ENCODE measurements at places on chromosomes 2 and 18.

DNA sequence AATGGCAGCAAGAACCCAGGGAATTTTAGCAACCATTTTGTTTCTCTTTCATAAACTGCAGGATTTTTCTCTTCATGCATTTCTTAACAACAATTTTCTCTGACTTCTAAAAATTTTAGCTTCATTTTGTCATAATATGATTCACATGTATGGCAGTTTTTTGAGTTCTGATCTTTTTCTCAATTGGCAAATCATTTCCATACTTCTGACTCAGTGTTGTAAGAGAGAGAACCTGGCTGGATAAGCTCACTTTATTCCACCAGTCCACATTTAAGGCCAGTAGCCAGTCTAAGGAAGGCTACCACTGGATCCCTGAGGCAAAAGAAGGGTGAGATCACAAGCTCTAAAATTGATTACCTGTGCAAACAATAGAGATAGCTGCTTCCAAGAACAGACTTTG, 42.8 kb upstream of the COL3A1 start:
- DNase-seq: no peak

DNA sequence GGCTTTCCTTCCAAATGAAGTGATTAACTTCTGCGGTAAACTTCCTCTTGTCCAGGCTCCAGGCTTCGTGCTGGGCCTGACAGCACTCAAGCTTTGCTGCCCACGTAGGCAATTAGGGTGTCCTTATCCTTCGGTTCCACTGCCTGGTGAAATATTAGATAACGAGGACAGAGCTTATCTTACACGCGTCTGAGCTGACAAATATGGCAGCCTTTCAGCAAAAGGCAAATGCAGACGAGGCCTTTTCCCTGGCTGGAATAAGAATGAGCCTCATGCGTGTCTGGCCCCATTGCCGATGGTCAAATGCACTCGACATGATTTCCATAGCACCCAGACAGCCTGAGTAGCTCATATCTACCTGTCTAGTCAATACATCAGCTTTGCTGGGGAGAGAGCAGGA, 141.5 kb downstream of the FAM210A start:
- no peak for DNase-seq

GRCh38 chr2:100208141-100208770, 65.9 kb upstream of the AFF3 start:
- no peak for DNase-seq

DNA sequence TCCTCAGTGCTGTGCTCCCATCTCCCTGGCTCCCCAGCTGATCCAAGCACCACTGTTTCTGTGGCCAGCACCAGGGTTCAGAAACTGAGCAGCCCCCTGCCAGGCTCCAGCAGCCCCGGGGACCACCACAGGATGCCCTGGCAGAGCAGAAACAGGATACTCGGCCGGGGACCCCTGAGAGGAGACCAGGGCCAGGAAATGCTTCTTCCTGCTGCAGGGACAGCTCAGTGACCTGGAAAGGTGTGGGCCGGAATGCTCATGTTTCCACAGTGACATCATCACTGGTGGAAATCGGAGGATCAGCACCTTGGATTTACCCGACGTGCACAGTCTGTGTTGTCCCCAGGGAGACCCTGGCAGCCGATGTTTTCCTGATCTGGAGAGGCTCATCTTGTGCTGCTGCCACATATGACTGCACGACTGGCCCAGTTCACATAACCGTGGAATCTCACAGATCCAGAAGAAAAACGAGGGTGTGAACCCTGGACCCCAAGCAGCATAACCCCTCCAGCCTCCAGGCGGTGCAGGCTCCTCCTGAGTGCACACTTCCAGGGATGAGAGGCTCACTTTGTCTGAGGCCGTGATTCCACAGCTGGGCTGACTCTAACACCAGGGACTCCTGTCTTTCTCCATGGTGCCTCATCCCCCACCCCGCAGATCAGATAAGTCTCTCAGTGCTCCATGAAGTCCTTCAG, 58.0 kb downstream of the DDX1 start:
- DNase-seq: no peak

GRCh38 chr2:89845532-89845931, 1154.1 kb downstream of the RPIA start:
- DNase-seq: no peak

DNA sequence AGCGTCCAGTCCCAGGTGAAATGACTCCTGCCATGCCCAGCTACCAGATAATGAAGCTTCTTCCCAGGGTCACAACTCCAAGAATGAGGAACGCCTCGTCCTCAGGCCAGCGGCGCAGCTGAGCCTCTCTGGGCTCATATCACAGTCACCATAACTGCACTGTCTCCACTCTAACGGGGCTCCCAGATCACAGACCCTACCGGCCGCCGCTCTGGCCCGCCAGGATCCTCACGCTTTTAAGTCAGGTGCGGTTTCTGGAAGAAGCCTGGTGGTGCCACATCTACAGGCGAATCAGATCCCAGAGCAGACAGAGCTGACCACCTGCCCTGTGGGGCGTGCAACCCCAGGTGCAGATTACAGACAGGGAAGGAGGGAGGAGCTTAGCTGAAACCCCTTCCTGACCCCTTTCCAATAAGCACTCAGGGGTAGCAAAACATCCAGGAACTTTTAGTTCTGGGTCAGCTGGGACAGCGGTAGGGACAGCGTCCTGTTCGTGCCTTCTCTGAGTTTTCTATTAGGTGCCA, 3.7 kb upstream of the ACKR3 start:
- DNase-seq: no peak

- DNase-seq: no peak
Measured at GRCh38 chr2:23029111-23029510, 355.9 kb upstream of the KLHL29 start.

DNA sequence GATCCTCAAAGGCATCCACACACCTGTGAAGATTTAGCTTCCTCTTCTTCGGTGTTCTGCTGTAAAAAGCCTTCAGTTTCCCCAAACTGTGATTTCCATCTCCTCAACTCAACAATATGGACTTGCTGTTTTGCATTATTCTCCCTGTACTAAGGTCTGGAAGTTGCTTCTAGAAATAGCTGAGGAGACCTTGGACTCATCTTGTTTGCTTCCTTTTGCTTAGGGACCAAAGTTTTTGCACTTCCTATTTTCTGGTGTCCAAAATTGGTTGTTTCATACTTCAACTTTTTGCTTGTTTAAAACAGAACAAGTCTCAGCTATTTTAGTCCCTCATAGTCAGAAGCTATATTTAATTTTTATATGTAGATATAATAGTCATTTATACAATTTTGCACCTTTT, 201.9 kb upstream of the COPS8 start:
- DNase-seq: no peak

GRCh38 chr18:48897531-48897930, 53.2 kb downstream of the SMAD7 start:
- DNase-seq: no peak

- DNase-seq: no peak
Measured at GRCh38 chr2:120044336-120044735, 31.5 kb downstream of the EPB41L5 start.

GRCh38 chr2:49189512-49190225, 35.4 kb upstream of the FSHR start:
- DNase-seq: no peak

GRCh38 chr2:110834134-110834827, 101.9 kb downstream of the ACOXL start:
- no peak for DNase-seq

GRCh38 chr18:26317398-26317797, 91.2 kb downstream of the TAF4B start:
- DNase-seq: no peak

DNA sequence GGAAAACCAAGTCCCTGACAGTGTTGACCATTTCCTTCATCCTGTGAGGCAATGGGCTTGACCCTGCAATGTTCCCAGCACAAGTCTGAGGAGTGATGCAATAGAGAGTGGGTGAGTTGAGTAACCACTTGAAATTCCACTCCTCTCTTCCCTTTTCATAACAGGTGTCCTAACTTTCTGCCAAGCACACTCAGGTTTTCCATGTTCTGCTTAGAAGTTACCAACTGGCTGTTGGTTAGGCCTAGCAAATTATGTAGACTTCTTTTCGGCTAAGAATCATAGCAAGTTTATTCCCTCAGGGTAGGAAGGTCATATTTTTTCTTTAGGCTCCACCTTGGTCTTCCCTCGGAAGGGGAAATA, 11.5 kb downstream of the GNLY start:
- no peak for DNase-seq

DNA sequence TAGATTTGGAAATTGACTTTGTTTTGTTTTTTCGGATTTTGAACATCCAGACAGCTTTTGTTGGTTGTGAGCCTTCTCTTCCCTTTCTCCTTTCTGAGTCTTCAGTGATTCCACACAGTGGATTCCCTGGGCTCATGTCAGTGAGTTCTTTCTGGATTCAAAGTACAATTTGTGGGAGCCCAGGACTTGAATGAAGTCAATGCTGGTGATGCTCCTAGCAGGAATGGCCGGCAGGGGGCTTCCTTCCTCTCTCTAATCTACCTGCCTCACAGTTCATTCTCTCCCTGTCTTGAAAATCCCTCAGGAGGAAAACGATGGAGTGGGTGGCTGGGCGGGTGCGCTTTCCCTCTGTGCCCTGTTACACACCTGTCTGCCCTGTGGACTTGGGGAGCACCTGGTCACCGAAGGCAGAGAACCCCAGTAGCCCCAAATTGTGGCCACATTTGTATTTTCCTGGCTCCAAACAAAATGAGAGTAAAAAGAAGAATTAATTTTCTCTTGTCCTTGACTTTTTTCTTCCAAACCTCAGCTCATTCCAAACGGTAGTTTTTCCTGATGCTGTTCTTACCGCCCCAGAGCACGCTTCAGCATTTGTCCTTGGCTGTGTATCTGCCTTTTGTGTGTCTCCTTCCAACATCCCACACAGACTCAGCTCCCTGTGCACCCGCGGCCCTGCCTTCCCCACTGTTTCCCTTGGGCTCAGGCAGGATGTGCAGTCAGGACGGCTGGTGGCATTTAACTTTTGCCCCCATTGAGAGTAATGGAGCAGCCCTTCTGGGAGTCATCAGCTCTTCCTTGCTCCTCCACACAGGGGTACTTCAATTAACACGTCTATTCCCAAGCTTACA, 86.6 kb downstream of the MARCO start:
- no peak for DNase-seq

- no peak for DNase-seq
Measured at GRCh38 chr2:28334527-28334894, 58.1 kb upstream of the FOSL2 start.

GRCh38 chr2:69995511-69995910, 34.1 kb upstream of the ASPRV1 start:
- DNase-seq: no peak

DNA sequence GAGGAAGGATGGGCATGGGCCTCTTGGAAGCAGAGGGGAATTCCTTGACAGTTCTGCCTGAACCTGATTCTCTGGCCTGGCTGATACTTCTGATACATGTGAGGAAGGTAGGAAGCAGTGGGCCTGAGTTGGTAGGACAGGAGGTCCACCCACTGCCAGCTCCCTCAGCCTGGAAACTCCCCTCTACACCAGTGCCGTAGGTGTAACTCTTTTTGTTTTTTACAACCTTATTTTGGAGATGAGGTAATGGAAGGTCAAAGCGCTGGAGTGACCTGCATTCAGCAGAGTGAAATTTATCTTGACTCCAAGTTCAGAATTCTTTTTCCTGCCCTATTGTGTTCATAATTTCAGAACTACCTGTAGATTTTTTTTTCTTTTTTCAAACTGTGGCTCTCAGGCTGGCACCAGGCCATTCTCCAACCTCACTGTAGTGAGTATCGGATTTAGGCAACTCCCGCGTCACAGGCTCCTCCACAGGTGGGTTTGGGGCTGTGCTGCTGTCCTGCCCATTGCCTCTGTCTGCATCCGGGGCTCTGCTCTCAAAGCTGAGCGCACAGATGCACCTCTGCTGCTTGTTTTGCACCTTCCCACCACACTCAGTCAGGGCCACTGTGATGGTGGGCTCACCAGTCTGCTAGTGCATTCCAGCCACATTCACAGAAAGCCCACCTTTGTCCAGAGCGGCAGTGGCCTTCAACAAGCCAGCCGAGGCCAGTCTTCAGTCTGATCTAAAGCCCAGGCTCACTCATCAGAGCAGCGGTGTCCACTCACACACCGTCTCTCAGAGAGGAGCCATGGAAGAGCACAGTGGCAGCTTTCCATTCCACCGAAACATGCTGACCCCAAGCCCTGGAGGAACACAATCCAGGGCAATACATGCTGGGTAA, 87.2 kb downstream of the UXS1 start:
- DNase-seq: no peak

GRCh38 chr18:79616651-79617510, 62.7 kb upstream of the CTDP1 start:
- DNase-seq: no peak

GRCh38 chr2:215773728-215774127, 239.6 kb downstream of the MREG start:
- no peak for DNase-seq

- DNase-seq: no peak
Measured at GRCh38 chr2:138395565-138396306, 105.8 kb upstream of the SPOPL start.

GRCh38 chr2:112136096-112136495, 2.1 kb upstream of the FBLN7 start:
- no peak for DNase-seq

GRCh38 chr2:205760157-205760556, 77.9 kb downstream of the NRP2 start:
- DNase-seq: no peak

DNA sequence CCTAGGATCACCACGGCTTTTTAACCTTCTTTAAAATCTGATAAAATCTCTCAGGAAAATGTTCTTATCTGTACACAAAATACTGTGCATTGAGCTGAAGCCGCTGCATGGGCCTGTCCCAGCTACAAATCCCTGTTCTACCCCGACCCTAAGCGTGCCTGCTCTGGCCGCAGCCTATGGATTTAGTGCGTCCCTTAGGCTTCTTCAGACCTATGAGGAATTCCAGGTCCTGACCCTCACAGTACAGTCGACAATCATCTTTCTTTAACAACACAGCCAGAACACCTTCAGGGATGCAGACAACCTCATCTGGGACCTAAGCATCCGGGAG, 477 bp upstream of the WDCP start:
- DNase-seq: no peak

GRCh38 chr2:241869087-241869961, at the start of gene RTP5:
TSS of gene RTP5 (plus strand) at chr2:241869729. CDS start at chr2:241869757, 28 bp downstream.
- no peak for DNase-seq

- DNase-seq: no peak
Measured at GRCh38 chr2:235937087-235937486, 231.1 kb downstream of the GBX2 start.

- no peak for DNase-seq
Measured at GRCh38 chr2:3033315-3033714, 344.3 kb downstream of the EIPR1 start.

GRCh38 chr2:240229603-240230235, 89.3 kb upstream of the OTOS start:
- no peak for DNase-seq

- no peak for DNase-seq
Measured at GRCh38 chr2:183718246-183718645, 594.0 kb downstream of the NUP35 start.

All from NCI-H1092 (cell line).